A549 treated with DMSO at 1 μM for 4 hours (cell line): ENCODE measurements at places on chromosomes 1 and 21. TPM values are rescaled to one million over a fixed set of nuclear protein-coding genes. Genes with fewer than 3 reads are reported as not detected.

Gene FCRL4
- total RNA-seq, result not detected in 5 replicates

Gene S100A7
- not detected in 5 replicates for total RNA-seq

Gene IVL
- 0.04 to 0.07 TPM in 2 of 5 replicates, not detected in the others for total RNA-seq

Gene OR2T35
- total RNA-seq, result not detected in 5 replicates

Gene PRDM16
- total RNA-seq, result 0.10 to 0.30 TPM (median 0.21 TPM) in 5 replicates

Gene PDZK1IP1
- 6.1 to 9.3 TPM (median 7.9 TPM) in 5 replicates for total RNA-seq

Gene S100B
- not detected in 5 replicates for total RNA-seq

Gene TNFRSF9
- 2.7 to 4.6 TPM (median 3.8 TPM) in 5 replicates for total RNA-seq

Gene TEDDM1
- total RNA-seq, result not detected in 5 replicates

Gene MLLT11
- 15.9 to 20.3 TPM (median 18.8 TPM) in 5 replicates for total RNA-seq

Gene SPATA21
- total RNA-seq, result 0.09 to 0.17 TPM (median 0.12 TPM) in 4 of 5 replicates, not detected in the other

Gene TCHH
- total RNA-seq, result 0.17 to 0.28 TPM (median 0.24 TPM) in 5 replicates

Gene SNX7
- 20.9 to 37.6 TPM (median 24.5 TPM) in 5 replicates for total RNA-seq

Gene NR5A2
- total RNA-seq, result 5.7 to 9.4 TPM (median 7.7 TPM) in 5 replicates
